Fibroblast of skin of right quadriceps (primary cell): ENCODE measurements at places on chromosomes 2 and 18.

DNA sequence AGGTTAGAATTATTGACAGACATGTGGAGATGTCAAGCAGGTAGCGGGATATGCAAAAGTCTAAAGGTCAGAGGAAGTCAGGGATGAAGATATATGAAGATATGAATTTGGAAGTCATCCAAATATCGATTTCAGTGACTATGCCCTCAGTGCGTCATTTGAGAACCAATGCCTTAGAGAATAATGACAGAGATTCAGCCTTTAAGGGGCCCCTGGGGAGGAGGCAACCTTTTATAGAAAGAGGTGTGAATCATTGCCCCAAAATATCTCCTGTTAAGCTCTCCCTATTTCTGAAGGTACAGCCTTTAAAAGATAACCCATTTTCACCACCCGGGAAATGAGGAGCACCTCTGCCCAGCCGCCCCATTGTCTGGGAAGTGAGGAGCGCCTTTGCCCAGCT lies 223.4 kb downstream of the NCKAP5 start:
- no peak for DNase-seq

- peak; percentile 2 for DNase-seq
Observed at GRCh38 chr2:142010477-142011270, 120.1 kb downstream of the LRP1B start.

GRCh38 chr18:8375249-8375648 lies 234.0 kb upstream of the RAB12 start:
- DNase-seq = no peak

DNA sequence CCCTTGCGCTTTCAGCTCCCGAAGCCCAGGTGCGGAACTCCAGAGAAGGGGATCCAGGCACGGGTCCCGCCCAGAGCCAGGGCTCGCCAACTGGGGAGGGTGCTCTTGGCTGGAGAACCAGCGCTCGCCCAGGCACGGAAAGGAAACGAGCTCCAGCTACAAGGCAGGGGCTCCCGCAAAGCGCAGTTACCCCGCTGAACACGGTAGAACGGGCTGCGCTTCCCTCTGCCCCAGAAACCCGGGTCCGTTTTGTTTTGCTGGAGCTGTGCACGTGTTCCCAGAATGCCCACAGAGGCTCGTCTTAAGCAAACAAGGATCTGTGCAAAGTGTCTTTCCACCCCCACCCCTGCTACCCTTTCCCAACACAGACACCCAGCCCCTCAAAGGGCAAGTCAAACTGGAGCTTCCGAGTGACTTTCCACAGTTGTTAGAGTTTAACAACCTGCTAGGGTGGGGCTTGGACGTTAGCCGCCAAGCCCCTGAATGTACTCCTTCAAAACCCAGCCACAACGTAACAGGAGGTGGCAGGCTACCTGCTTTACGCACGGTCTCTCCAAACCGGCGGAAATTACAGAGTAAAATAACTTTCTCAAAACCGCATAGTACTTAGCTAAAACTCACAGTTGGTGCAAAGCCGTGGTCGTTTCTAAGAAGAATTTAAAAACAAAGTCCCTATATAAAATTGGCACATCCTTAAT lies 775 bp downstream of the RNF125 start:
- peak; percentile 6 for DNase-seq

DNA sequence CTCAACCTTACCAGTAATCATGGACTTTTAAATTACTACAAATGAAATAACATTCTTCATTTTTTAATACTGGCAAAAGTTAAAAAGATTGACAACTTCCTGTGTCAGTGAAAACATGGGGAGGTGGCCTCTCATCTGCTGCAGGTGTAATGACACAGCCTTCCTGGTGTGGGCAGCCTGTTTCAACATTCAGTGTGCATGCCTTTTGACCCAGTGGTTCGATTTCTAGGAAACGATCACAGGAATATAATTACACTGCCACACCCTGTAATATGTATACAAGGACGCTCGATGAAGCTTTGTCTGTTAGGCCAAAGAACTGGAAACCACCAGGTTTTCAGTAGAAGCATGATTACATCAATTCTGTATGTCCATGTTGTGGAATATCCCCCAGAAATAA lies 68.7 kb downstream of the MTHFD2 start:
- no peak for DNase-seq

GRCh38 chr2:16392647-16393499 lies 272.8 kb downstream of the CYRIA start:
- no peak for DNase-seq

GRCh38 chr2:154194909-154195643 lies 323.4 kb downstream of the GALNT13 start:
- peak; percentile 15 for DNase-seq

DNA sequence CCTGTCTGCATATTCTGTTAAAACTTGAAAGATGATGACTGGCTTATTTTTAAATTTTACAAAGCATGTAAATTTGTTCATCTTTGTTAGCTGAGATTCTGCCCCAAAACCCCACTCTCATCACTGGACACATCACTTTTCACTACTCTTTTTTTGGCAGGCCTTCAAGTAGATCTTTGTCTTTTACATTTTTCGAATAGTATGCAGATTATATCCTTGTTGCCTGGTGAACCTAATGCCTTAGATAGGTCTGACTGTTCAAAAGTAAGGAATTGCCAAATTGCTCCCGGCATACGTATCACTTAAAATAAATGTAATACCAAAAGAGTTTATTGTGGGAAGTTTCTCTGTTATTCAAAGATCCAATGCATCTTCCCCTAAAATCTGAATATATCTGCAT lies 303.3 kb downstream of the XIRP2 start:
- peak; percentile 43 for DNase-seq

DNA sequence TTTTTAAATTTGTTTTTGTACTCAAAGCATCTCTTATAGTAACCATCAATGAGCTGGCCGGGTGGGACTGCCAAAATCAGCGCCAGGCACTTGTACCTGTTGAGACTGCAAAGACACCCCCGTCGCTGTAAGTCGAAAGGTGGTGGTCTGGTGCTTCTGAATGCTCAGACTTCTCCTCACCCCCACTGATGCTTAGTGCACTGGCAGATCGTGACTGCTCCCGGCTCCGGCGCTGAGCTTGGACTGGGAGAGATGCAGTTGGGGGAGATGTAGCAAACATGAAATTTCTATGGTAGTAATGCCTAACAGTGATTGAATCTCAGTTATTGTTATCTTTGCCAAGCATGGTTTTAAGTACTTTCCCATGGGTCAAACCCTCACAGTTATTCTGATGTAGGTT lies 80.6 kb downstream of the RIF1 start:
- DNase-seq = no peak

DNA sequence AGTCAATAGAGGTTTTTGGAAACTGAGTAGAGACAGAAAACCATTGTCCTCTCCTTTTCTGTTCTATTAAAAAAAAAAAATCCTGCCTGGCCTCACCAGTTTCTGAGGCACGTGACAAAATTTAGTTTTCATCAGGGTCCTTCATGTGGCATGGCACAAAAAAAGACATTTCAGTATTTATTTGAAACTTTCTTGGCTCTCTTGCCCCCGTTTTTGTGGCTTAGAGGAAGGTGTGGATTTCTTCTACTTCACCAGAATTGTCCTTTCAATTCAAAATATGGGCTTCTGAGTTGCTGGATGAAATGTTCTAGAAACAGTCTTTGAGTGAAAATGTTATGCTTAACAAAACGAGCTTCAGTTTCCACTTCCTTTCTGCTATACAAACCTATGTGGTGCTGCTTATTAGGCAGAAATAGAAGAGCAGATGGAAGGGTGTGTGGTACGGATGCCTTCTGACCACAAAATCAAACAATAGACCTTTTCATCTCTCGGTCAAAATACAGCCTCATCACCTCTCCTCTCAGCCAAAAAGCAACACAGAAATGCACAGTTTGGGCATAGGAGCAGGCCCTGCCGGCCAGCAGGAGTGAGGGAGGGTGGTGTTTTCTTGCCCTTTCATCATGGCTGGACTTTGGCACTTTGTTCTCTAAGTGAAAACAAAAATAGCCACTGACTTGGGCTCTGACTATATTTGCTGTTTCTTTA lies 89.2 kb downstream of the SH3RF3 start:
- no peak for DNase-seq

- DNase-seq = no peak
Observed at GRCh38 chr2:234961784-234962183, 10.0 kb downstream of the SH3BP4 start.

DNA sequence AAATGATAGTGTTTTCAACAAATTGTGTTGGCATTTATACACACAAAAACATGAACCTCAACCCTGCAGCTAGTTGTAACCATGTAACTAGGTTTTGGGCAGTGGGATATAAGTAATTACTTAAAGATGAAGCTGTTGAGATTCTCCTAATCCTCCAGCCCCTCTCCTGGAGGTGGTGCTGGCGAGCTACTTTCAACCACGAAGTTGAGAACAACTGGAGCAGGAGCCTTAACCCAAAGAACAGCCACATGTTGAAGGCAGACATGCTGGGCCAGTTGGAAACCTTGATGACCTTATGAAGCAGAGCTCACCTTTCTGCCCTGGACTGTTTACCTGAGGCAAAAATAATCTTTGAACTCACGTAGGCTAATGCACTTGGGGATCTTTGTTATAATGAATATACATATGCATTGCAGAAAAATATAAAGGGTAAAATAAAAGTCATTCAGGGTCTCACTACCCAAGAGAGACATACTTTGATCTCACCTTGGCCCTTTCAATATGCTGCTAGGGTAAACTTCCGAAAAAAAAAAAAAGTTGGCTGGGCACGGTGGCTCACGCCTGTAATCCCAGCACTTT lies 89.6 kb upstream of the NPAS2 start:
- peak; percentile 75 for DNase-seq

DNA sequence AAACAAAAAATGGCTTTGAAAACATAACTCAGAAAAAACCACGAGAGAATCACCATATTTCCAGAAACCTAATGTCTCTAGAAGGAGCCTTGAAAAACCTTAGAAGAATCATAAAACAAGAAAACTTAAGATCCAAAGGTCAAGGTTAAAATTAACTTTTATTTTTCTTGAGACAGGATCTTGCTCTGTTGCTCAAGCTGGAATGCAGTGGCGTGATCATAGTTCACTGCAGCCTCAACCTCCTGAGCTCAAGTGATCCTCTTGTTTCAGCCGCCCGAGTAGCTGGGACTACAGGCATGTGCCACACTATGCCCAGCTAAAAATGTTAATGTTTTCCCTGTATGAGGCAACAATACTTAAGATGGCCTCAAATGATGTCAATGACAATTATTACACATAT lies 254.2 kb upstream of the SESTD1 start:
- DNase-seq = no peak

- no peak for DNase-seq
Observed at GRCh38 chr18:27278131-27278530, 93.0 kb upstream of the CHST9 start.

DNA sequence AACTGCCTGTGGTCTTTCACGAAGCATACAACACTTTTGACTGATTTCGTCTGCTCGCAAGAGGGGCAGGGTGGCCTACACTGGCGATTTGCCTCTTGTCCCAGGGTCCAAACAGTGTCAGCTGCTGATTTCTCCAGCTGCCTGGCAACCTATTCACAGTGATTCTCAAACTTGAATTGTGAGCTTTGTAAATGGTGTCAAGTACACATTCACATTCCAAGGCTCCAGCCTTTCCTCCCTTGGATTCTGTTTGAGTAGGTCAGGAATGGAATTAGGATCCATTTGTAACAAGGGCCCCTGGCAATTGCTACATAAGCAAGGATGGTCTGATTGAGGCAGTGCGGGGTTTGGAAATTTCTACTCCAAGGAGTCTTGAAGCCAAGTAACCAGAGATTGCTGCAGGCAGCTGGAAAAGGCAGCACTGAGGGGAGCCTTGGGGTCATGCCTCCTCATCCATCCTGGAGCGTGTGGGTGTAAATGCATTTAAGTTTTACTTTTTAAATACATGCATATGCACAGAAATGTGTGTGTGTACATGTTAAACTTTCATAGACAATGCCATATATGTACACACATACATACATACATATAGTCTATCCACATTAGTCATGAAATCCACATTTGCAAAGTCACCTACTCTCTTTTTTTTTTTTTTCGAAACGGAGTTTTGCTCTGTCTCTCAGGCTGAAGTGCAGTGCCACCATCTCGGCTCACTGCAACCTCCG lies 86.8 kb upstream of the UXS1 start:
- no peak for DNase-seq

DNA sequence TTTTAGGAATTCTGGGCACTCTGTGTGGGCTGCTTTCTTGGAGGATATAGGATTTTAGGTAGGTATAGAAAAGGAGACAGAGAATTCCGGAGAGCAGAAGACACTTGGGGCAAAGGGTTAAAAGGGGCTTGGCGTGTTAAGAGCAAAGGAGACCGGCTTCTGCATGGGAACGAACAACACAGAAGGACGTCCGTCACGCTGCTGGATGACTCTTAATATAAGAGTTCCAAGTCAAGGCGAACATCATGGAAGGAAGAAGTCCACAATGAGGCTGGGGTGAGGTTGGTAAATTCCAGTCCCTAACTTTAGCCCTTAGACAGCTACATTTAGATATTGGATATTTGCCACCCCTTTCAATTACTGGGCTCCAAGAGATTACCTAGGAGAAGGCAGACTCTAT lies 15.9 kb upstream of the SLC20A1 start:
- no peak for DNase-seq

- DNase-seq = no peak
Observed at GRCh38 chr2:202758604-202759003, 113.0 kb downstream of the ICA1L start.

DNA sequence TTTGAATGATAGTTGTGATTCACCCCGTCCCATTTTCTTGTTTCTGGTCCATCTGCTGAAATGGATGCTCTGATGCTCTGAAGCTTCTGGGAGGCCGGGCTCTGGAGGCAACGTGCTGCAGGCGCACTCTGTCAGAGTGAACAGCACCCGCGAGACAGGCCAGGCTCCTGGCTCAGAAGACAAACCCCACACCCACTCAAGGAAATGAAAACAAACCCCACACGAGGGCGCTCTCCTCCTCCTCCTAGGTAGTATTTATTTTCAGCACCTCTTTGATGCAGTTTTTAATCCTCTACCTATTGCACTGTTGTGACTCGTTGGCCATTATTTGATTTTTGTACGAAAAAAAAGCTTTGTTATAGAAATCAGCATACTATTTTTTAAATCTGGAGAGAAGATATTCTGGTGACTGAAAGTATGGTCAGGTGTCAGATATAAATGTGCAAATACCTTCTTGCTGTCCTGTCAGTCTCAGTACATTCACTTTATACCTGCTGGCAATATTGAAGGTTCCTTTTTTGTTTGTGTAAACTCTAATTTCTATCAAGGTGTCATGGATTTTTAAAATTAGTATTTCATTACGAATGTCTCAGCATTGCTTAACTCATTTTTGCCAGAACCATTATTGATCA lies 10.3 kb upstream of the CHST10 start:
- DNase-seq = peak; percentile 8

DNA sequence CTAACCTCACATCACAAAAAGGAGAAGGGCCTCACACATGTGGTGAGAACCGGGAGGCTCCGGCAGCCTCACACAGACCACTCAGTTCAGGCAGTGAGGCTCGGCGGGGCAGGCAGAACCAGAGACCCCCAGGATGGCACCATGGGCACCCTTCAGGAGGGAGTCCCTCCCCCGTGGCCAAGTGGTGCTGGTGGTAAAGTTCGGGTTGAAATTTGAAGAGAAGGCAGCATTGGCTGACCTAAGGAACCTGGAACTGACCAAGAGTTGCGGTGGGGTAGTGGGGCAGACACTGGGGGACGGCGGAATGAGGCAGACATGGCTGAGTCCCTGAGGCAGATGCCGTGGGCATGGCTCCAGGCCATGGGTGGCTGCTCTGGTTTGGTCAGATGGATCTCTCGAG lies 239.3 kb upstream of the MYT1L start:
- DNase-seq = no peak

GRCh38 chr2:190467575-190468083 lies 59.5 kb downstream of the MFSD6 start:
- DNase-seq = peak; percentile 37

GRCh38 chr2:50651676-50652075 lies 380.3 kb downstream of the NRXN1 start:
- no peak for DNase-seq

- no peak for DNase-seq
Observed at GRCh38 chr18:27033722-27034121, 151.4 kb downstream of the CHST9 start.
